Melanocyte of skin (primary cell): ENCODE measurements at places on chromosomes 3 and 15. TPM values are rescaled to one million over a fixed set of nuclear protein-coding genes. Genes with fewer than 3 reads are reported as not detected.

Gene SPATA12
- 0.31 TPM in 1 of 2 replicates, not detected in the other for total RNA-seq

Gene THAP10
- total RNA-seq: 2.9 and 3.7 TPM in 2 replicates

Gene PEX5L
- total RNA-seq: 1.7 and 5.1 TPM in 2 replicates

Gene TRPM1
- total RNA-seq: 240 and 285 TPM in 2 replicates

Gene BFSP2
- not detected in 2 replicates for total RNA-seq

Gene CTXN2
- total RNA-seq: under 0.01 TPM in 1 of 2 replicates, not detected in the other

Gene RARRES1
- total RNA-seq: 0.62 and 1.00 TPM in 2 replicates
